Daoy (cell line): ENCODE measurements at places on chromosomes 3 and 15. TPM values are rescaled to one million over a fixed set of nuclear protein-coding genes. Genes with fewer than 3 reads are reported as not detected.

DNA sequence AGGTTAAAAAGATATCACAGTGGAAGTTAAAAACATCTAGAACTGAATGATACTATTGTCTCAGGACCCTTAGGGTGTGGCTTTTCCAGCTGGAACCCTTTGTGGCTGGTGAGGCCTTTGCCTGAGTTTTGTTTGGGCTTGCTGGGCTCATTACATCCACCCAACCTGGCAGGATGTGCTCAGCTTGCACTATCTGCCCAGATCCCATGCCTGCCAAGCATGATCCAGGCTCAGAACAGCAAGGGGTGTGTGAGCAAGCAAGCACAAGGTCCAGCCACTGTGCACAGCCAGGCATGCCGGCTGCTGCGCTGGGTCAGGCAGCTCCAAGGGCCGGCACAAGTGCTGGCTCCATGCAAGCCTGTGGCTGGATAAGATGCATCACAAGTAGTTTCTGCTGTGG lies 512.7 kb upstream of the CDIN1 start:
- peak; percentile 2 for DNase-seq

DNA sequence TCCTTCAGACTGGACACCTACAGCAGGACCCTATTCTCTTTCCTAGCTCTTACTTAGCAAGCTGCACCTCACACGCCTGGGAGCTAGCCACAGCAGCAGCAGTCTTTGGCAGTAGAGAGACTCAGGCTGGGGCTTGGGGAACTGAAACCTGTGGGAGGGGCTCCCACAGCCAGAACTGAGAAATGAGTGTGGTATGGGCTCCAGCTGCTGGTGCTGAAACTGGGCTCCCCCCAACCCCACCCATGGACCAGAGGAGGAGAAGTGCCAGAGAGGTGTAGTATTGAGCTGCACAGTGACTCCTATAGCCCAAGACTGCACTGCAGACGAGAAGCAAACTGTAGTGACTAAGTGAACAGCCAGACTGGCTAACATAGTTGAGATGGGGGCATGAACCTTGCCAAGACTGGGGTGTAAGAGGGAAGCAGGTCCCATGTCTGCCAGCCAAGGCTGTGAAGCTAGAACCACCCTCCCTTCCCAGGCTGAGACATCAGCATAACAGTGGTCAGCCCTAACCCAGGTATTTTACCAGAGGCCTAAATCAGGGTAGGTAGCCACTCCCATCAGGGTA lies 62.5 kb downstream of the MYO5A start:
- no peak for DNase-seq

DNA sequence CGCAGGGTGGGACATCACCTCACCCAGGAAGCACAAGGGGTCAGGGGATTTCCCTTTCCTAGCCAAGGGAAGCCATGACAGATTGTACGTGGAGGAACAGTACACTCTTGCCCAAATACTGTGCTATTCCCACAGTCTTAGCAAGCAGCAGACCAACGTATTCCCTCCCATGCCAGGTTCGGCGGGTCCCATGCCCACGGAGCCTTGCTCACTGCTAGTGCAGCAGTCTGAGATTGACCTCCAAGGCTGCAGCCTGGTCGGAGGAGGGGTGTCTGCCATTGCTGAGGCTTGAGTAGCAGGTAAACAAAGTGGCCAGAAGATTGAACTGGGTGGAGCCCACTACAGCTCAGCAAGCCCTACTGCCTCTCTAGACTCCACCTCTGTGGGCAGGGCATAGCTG lies 39.0 kb downstream of the ALDH1A2 start:
- no peak for DNase-seq

GRCh38 chr15:101384276-101384675 lies 89.2 kb upstream of the SNRPA1 start:
- no peak for DNase-seq

The BCL2A1 gene
- total RNA-seq: 8.4 and 10.1 TPM in 2 replicates

The RARB gene
- 4.7 and 7.1 TPM in 2 replicates for total RNA-seq

GRCh38 chr3:167978486-167978885 lies 117.2 kb downstream of the GOLIM4 start:
- DNase-seq: no peak

The CDCP1 gene
- total RNA-seq: 12.9 and 20.6 TPM in 2 replicates

DNA sequence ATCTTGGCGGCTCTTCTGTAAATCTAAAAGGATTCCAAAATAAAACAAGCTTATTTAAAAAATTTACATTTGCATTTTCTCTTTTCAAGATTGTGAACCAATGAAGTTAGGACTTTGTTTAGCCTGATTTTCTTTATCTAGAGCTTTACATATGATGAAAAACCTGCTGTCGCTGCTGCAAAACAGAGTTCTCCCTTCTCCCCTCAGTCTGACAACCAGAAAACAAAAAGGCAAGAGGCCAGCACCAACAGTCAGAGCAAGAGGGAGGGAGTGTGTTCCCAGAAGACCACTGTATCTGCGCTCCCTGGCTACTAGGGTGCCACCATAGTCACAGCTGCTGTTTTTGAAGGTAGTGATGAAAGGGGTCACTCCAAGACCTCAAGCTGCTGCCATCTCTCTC lies 33.1 kb upstream of the NEO1 start:
- no peak for DNase-seq

DNA sequence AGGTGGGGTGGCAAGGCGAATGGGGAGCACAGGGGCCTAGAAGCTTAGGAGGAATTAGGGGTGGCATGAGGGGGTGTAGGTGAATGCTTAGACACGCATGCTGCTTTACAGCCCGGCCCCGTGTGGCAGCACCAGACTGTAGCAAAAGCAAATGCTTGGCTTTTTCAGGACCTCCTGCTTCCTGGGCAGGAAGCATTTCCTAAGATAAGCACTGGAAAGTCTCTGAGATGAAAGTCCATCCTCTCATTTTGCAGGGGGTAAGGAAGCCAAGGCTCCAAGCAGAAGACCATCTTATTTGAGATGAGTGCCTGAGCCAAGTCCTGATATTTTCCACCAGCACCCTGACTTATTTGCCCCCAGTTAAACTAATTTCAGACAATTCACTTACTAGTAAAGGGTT lies 12.9 kb downstream of the SSUH2 start:
- no peak for DNase-seq

- no peak for DNase-seq
These were observed 8.2 kb downstream of the PLOD2 start for GRCh38 chr3:146152834-146153233.

The LSAMP gene
- total RNA-seq: 7.1 and 17.6 TPM in 2 replicates

GRCh38 chr15:99931703-99932603 lies 198.7 kb upstream of the LYSMD4 start:
- DNase-seq: peak; percentile 35
